Non-pigmented ciliary epithelial cell (primary cell): ENCODE measurements at places on chromosomes 12 and 14.

DNA sequence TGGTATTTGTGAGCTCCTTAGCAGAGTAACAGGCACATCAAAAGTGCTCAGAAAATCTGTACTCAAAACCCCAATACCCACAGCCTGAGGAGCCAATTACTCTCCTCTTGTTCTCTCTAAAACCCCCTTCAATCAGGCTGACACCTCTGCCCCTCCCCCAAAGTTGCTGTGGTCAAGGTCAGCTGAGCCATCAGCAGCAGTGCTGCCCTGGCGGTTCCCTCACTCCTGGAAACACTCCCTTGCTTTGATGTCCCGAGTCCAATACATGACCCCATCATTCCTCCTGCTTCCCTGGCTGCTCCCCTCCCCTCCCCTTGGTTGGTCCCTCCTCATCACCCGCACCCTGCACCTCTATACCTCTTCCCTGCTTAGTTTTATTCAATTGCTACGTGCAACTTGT is 57.2 kb upstream of the C14orf132 start:
- no peak for DNase-seq

DNA sequence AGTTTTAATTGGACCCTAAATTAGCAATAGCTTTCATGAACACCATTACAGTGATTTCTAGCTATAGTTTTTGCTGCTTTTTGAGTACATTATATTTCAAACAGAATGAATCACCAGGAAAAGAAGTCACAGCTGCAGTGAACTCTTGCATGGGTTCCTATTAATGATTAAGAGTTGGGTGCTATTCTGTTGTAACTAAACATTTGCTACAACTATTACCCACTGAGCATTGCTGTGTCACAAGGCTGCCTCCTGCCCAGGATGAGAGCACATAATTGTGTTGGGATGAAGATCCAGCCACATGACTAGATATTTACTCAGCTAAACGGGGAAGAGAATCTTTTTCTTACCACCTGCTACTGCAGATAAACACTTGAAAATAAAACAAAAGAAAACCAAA is 152.7 kb downstream of the GXYLT1 start:
- no peak for DNase-seq

- no peak for DNase-seq
Measured at GRCh38 chr12:64057706-64058105, 164.4 kb downstream of the KICS2 start.

- DNase-seq, result no peak
Measured at GRCh38 chr12:2877047-2877952, at the start of the genes FOXM1 and RHNO1. FOXM1 (minus strand) TSS chr12:2877174; CDS start chr12:2874478, 2,696 bp downstream. RHNO1 (plus strand) TSS chr12:2877223; CDS start chr12:2885367, 8,144 bp downstream.

GRCh38 chr14:30355431-30355913 is 203.5 kb upstream of the G2E3 start:
- peak; percentile 10 for DNase-seq

GRCh38 chr12:89861086-89861485 is 152.4 kb upstream of the ATP2B1 start:
- DNase-seq, result no peak

- no peak for DNase-seq
Measured at GRCh38 chr14:56809270-56810146, 771 bp downstream of the OTX2 start.

- no peak for DNase-seq
Measured at GRCh38 chr12:116441292-116441691, 117.9 kb upstream of the MAP1LC3B2 start.
